ENCODE measurements at places on chromosomes 13 and 19. TPM values are rescaled to one million over a fixed set of nuclear protein-coding genes. Genes with fewer than 3 reads are reported as not detected.

DNA sequence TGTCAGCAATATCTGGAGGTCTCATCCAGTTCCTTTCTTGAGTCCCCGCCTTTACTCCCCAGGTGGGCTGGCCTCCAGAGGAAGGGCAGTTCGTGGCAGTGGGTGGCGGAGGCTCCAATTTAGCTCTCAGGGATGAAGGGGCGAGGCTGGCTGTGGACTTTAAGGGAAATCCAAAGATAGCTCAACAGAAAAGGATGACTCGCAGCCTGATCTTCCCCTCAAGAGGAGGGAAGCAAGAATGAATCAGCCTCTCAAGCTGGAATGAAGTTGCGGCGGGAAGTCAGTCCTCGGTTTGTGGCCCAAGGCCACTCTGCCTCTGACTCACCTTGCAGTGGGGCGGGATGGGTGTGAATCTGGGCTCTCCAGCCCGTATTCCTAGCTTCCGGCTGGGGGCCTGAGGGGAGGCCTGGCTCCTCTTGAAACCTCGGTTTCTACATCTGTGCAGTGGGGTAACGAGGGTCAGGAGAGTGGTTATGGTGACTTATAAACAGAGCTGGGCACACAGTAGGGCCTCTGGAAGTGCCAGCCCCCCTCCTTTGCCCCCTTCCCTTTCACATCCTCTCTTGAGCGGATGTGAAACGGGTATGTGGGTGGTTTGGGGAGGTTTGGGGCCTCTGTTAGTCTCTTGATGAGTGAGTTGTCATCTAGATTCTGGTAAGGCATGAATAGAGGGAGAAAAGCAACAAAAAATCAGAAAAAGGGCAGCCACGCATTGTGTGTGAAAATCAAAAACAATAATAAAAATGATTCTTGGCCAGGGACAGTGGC lies 10.5 kb upstream of the SMG9 start:
- peak; percentile 85 for ATAC-seq

DNA sequence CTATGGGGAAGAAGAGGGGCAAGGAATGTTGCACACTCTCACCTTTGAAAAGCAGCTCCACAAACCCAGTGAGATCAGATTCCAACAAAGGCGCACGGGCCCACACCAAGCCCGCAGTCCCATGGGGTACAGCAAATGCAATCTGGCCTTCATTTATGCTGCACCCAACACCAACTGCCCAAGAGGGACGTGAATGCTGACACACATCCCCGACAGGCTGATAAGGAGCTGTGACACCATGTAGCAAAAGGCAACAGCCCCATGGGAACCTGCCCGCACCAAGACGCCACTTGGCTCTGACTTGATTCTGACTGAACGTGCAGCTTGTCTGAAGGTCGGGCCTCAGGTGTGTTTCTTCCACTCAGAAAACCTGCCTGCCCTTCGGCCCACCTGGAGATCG lies 17.3 kb downstream of the REXO1 start:
- no peak for ATAC-seq

- peak; percentile 99 for ATAC-seq
Observed at GRCh38 chr13:21435687-21436151, 23.4 kb downstream of the ZDHHC20 start.

The OR7A5 gene
- not detected for total RNA-seq

The CEACAM3 gene
- not detected for total RNA-seq
